GM12878 (cell line): ENCODE measurements at places on chromosomes 13 and 19. TPM values are rescaled to one million over a fixed set of nuclear protein-coding genes. Genes with fewer than 3 reads are reported as not detected.

ELAVL3 gene
- not detected in 2 replicates for total RNA-seq

DNA sequence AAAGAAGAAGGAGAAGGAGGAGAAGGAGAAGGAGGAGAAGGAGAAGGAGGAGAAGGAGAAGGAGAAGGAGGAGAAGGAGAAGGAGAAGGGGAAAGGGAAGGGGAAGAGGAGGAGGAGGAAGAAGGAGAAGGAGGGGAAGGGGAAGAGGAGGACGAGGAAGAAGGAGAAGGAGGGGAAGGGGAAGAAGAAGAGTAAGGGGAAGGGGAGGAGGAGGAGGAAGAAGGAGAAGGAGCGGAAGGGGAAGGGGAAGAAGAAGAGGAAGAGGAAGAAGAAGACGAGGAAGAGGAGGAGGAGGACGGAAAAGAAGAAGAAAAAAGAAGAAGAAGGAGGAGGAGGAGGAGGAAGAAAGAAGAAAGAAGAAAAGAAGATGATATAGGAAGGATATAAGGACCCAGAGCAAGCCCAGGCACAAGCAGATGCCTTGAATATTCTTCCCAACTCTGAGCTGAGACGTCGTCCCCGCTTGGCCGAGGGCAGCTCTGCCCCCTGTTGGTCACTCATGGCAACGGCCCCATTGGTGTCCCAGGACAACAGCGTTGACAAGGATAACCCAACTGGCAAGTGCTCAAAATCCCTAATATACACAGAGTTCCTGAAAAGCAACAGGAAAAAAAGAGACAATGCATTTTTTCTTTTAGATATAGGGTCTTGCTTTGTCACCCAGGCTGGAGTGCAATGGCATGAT lies 30.6 kb upstream of the IGSF23 start:
- DNase-seq, result no peak

DNA sequence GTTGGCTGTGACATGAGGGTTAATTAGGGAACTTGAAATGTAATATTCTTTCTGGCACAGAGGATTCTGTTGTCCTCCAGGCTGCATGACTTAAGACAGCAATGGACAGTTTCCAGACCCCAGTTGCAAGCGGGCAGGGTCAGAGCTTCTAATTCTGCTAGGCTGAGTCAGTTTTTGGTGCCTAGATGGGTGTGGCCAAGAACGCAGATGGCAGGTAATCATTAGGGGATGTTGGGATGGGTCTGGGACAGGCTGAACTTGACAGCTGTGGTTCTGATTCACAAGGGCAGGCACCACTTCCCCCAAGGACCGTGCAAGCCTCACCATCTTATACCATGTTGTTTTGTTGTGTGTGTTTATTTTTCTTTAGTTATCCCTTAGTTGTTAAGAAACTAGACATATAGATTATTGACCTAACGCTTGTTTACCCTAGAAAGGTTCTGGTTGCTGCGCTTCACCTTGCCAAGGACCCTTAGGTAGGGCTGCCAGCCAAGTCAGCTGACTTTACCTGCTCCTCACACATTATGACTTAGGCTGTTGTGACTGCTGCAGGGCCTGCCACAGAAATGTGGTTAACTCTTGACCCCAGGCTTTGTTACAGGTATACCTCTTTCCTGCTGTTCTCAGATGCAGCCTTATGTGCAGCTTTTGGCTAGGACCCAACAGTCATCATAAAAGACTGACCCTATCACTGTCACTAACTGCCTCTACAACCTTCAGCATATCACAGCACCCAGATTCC lies 117.7 kb upstream of the KLF12 start:
- DNase-seq, result no peak

DNA sequence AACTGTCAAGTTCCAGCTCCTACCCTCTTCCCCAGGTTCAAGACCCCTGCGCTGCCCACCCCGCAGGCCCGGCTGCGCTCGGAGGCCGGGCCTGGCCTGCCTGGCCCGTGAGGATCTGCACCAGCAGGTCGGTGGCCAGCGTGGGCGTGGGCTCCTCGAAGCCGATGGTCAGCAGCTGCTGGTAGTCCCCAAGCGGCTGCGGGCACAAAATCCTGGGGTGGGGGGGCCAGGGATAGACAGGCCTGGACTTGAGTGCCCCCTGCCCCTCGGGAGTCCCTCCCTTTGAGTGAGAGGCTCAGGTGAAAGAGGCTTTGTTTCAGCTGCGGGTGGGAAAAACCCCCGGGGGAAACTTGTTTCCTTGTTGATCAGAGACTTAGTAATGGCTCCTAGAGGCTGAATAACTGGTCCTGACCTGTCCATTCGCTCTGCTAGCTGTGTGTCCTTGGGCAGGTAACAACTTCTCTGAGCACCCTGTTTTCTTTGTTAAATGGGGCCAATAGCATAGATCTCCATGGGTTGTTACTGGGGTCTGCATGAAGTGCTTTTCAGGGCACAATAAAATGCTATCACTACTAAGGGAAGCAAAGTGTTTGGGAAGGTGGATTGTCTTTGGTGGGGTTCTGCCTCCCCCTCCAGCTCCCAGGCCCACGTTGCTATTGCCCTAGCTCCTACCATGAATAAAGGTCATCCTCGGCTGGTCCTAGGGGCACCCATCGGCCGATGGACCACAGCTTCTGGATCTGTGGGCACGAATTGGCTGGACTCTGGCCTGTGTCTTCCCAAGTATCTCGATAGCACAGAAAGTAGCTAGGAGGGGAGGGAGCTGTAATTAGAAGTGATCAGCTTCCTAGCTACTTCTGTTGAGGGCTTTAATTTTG lies 3.5 kb downstream of the C19orf67 start:
- no peak for DNase-seq

MARK4 gene
- 20.4 and 24.3 TPM in 2 replicates for total RNA-seq

- no peak for DNase-seq
These were observed 251.4 kb upstream of the MAB21L1 start for GRCh38 chr13:35727881-35728280.

DNA sequence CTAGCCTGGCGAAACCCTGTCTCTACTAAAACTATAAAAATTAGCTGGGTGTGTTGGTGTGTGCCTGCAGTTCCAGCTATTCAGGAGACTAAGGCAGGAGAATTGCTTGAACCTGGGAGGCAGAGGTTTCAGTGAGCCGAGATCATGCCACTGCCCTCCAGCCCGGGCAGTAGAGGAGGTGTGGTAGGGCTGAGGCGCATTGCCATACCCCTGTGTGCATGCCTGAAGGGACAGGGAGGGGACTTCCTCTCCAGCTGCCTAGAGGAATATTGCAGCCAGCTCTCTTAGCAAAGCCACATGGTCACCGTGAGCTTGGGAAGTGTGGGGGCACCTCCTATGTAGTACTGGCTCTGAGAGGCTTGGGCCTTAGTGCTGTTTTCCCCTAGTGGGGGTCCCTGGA lies 29.2 kb upstream of the PEPD start:
- DNase-seq, result no peak

DNA sequence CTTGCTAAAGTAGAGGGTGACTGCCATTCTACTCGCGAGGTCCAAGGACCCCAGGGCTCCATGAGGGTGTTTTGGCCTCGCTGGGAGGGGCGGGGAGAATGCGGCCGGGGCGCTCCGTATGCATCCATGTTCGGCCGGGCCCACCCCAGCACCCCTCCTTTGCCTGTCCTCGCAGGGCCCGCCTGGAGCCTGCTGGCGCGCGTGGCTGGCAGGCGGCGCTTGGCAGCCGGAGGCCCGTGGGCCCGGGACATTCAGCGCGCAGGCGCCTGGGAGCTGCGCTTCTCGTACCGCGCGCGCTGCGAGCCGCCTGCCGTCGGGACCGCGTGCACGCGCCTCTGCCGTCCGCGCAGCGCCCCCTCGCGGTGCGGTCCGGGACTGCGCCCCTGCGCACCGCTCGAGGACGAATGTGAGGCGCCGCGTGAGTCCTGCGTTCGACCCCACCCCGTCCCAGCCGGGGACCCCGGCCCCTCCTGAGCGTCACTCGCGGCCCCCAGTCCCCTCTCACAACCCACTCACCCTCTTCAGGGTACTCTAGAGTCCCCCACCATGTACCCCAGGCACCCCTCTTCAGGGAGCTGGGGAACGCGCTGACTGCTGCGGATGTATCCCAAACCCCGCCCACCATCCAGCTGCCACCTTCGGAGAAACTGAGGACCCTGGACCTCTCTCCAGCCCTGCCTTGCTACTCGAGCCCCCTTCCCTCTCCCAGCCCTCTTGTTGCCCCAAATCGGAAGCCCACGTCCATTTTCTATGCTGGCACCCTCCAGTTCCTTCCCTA lies 4.1 kb downstream of the DLL3 start:
- no peak for DNase-seq

GIPC3 gene
- not detected in 2 replicates for total RNA-seq

GRCh38 chr13:91133941-91134802 lies 213.3 kb upstream of the MIR17HG start:
- no peak for DNase-seq
